ENCODE measurements at places on chromosomes 16 and 17.

GRCh38 chr16:52364500-52364899, 182.4 kb downstream of the TOX3 start:
- no peak for DNase-seq

DNA sequence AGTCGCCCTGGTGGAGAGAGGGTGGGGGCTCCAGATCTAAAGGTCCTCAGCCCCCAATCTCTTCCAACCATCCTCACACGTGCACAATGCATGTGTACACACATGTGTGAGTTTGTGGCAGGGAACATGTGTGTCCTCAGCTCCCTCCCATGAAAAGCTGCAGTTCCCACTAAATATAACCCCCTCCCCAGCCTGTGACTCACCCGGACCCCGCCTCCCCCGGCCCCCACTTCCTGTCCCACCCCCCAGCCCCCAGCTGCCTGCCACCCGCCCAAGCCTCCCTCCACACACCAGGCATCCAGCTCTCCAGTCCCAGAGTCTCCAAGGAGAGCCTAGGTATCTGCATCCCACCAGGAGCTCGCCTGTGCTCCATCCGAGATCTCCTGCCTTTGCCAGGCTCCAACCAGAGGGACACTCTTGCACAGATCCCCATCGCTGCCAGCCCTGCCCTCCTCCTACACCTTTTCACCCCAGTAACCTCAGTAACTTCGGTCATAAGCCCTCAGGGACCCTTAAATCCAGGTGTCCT, 3.9 kb downstream of the DLG4 start:
- DNase-seq, result no peak

DNA sequence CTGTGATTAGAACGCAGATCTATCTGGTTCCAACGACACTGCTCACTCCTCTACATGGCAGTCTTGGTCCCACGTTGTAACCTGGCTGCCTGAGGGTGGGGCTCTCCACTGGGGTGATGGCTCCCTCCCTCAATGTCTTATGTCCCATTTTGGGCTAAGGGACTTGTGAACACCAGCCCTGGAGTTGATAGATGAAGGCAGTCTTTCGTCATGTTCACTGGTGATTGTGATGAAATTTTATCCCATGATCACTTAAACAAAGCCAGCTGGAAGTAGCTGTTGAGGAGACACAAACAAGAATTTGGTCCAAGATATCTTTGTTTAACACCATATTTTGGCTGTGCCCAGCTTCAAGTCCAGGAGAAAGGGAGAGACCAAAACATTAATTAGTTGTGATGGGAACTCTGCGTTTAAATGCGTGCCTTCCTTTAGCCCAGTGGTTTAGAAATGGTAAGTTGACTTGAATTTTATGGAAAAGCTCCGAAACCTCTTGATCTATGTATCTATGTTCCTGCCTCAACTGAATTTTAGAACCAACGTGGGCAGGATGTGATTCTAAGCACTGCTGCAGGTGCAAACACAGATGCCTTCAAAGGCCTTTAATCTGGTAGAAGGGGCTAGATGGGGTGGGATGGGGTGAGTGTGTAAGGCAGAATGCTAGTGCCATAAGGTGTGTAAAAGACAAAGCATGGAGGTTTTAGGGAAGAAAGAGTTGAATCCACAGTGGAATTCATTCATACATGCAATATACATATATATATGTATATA, 186.8 kb upstream of the IRX3 start:
- DNase-seq, result no peak

DNA sequence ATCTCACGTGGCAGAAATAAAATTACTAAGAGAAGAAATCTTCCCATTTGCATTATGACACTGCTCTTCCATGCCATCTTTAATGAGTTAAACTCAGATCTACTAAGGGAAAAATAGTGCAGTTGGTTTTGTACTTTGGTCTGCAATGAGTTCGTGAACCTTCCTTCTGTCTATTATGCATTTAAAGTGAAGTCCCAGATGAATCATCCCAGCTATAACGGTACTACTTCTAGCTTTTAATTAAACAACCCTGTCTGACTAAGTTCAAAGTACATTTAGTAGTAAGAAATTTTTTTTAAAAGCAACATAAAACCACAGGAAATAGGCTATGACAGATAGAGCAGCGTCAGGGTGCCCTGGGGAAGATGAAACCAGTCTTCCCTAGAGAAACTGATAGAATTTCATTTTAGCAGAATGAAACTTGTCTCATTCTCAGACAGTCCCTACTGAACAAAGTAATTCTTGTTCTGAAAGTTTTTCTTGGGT, 1.8 kb downstream of the TMIGD1 start:
- no peak for DNase-seq

DNA sequence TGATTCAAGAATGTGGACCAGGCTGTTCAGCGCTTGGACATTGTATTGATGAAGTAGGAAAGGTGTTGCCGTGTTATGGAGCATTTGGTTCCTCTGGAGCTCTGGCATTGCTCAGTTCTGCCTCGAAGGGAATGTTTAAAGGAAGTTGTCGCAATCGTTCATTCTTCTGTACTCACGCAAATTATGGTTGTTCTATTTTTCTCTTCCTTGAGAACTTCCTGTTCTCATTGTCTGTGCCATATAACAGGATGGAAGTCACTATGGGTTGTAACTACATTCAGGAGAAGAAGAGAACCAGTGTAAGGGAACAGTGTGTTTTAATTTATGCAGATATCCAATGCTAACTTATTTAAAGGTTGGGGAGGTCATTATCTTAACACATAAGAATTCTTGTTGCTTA, 13.0 kb downstream of the PCTP start:
- DNase-seq, result no peak

GRCh38 chr16:25013751-25014499, 1.2 kb downstream of the ARHGAP17 start:
- DNase-seq, result no peak

GRCh38 chr16:7601100-7601499, 268.5 kb downstream of the RBFOX1 start:
- DNase-seq, result no peak

GRCh38 chr16:78871241-78871640, 729.3 kb downstream of the MAF start:
- no peak for DNase-seq

DNA sequence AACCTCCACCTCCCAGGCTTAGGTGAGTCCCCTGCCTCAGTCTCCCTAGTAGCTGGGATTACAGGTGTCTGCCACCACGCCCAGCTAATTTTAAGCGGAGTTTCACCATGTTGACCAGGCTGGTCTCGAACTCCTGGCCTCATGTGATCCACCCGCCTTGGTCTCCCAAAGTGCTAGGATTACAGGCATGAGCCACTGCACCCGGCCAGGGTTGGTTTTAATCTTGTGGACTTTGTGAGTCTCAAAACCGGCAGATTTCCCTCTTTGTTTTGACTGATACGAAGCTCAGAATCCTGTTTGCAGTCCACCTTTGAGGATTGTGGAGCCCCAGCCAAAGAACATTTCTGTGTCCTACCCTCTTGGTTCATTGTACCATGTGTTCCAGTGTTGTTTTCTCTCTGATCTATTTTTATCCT, 16.4 kb upstream of the CPSF4L start:
- DNase-seq, result no peak

- DNase-seq, result no peak
These were observed 16.4 kb upstream of the SEC14L1 start for GRCh38 chr17:77124192-77124889.

All from activated gamma-delta T cell (primary cell).